Erythroblast (primary cell): ENCODE measurements at places on chromosomes 6 and 20.

- no peak for DNase-seq
These were observed 530 bp downstream of the GOPC start for GRCh38 chr6:117601811-117602150.

DNA sequence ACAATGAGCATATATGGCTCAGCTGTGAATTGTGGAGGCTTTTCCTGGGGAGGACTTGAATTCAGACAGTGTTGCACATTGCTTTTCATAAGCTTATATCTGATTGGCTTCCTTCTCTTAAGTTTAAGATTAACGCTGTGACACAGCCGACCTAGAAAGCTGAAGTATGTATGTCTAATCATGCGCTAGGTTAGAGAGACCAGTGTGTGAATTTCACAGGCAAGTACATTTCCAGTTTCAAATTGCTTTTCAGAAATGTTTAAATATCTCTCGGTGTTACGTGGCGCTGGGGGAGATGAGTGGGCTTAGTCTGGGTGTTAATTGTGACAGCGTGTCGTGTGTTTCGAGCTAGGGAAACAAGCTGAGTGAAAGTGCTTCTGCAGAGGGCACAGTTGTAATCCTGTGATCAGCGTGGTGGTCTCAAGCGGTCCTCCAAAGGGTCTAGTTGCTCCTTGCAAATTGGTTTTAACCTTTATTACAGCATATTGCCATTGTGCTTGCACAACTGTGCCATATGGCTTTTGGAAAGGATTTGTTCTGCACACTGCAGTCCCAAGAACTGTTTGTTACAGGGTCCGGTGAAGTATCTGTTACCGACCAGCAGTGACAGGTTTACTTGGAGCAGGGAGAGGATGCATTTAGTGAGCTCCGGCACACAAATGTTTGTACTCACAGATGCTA, 166.6 kb downstream of the SASH1 start:
- DNase-seq = no peak

DNA sequence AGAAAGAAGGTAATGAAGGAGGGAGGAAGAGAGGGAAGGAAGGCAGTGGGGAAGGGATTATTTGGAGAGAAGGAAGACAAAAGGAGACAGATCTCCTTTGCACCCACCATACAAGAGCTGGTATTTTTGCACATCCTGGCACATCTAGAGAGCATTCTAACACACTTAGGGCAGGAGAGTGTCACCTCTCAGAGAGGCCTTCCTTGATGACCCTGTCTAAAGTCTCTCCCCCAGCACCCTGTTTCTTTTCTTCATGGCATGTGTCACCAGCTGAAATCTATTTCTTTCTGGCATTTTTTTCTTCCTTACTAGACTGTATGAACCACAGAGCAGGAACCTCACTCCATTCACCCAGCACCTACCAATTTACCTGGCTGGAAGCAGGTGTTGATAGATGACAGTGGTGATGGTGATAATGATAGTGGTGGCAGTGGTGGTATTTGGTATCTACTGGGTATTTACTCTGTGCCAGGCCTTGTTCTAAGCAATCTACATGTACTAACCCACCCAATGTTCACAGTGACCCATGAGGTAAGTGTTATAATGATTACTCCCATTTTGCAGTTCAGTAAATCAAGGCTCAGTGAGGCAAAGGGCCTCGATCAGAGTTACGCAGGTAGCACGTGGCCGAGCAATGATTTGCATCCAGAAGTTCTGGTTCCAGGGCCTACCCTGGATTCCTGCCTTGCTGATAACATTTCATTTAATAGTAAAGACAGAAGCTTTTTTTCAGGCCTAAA, 131.8 kb downstream of the NFATC2 start:
- no peak for DNase-seq

- DNase-seq = no peak
These were observed 381.5 kb downstream of the TFAP2A start for GRCh38 chr6:10033223-10033829.

DNA sequence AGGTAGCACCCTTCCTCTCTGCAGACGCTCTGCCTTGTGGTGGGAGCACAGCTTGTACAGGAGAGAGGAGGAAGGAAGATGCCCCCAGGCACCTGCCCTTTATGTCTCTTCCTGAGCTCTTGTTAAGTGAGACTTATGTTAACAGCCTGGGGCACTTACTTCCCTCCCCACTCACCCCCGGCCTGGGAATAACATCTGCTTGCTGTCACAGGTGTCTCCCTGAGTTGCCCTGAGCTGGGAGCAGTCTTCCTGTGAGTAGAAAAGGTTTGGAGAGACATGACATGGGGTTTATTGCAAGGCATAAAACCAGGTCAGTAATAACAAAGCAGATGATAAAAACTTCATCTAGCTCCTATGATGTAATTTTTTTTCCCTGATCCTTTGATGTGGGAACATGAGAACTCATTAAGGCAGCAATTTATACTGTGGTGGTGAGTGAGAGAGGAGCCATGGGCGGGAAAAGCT, 1.9 kb downstream of the SSTR4 start:
- DNase-seq = no peak
